Jurkat, Clone E6-1 (cell line): ENCODE measurements at places on chromosomes 12 and 14.
A peak's percentile ranks its signal among the peaks of the same experiment; 100 is the strongest.

GRCh38 chr14:96112032-96112431 lies 72.9 kb downstream of the C14orf132 start:
- DNase-seq = no peak

- DNase-seq = no peak
Observed at GRCh38 chr14:100747021-100747586, 20.4 kb downstream of the DLK1 start.

DNA sequence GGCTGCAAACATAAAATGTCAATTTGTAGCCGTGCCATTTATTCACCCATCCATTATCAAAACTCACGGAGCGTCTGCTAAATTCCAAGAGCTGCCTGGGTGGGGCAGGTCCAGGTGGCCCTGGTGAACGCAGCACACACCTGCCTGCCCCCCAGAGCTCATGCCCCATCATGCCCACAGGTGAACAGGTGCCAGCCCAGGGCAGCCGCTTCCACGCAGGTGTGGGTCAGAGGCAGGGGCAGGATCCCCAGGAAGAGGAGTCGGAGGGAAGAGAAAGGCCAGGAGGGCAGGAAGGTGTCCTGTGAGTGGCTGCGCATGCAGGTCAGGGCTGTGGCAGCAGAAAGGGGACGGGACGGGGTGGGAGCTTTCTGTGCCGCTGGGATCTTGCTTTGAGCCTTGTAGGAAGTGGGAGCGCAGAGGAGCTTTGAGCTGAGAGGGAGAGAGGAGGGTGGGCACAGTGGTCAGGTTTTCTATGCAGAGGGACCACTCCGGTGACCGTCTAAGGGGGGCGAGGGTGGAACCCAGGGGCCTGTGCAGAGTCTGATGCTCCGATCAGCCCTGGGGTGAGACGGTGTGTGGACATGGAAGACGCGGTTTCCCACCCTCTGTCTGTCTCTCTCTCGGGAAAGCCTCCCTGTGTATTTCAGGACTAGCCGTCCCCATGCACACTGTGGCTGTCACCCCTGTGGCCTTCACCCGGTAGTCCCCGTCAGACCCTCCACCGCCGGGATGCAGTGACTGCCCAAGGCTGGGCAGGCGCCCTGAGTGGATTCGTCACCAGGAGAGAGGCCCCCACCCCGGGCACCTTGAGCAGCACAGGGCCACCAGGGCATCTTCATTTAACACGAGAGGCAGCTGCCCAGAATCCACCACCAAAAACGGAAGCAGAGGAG lies 26.7 kb downstream of the GALNT9 start:
- no peak for DNase-seq

GRCh38 chr12:111993292-111994150 lies 19.4 kb downstream of the TMEM116 start:
- peak; percentile 76 for DNase-seq

DNA sequence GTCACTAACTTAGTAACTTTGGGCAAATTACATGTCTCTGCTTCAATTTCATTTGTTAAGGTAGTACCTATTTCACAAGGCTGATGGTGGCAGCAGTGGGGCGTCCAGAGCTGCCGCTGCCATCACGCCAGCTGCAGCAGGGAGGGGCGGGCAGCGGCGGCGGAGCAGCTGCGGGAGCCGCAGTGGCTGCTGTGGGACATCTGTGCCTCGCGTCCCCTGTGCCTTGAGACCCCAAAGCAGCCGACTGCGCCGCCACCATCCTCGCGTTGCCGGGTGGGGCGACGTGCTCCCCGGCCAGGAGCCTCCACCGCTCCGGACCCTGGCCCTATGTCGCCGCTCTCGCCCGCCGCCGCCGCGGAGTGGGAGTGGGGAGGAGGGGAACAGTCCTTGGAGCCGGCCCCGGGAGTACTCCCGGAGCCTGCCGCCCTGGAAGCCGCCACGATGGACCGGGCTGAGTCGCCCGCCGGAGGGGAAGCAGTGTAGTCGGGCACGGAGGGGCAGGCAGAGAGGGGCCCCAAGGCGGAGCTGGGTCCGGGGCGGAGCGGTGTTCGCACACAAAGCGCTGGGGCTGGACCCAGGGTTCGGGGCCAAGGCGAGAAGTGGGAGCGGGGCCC lies 51.4 kb downstream of the A2M start:
- peak; percentile 8 for DNase-seq

GRCh38 chr12:50742776-50743175 lies 21.1 kb upstream of the ATF1 start:
- DNase-seq = no peak

DNA sequence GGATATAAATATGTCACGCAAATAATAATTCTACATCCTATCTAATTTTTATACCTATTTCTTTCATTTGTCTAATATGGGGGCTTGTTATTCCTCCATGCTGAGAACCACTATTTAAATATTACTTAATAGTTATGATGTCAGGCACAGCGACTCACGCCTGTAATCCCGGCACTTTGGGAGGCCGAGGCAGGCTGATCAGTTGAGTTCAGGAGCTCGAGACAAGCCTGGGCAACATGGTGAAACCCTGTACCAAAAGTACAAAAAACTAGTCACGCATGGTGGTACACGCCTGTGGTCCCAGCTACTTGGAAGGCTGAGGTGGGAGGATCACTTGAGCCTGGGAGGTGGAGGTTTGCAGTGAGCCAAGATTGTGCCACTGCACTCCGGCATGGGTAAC lies 45.2 kb downstream of the GXYLT1 start:
- no peak for DNase-seq

DNA sequence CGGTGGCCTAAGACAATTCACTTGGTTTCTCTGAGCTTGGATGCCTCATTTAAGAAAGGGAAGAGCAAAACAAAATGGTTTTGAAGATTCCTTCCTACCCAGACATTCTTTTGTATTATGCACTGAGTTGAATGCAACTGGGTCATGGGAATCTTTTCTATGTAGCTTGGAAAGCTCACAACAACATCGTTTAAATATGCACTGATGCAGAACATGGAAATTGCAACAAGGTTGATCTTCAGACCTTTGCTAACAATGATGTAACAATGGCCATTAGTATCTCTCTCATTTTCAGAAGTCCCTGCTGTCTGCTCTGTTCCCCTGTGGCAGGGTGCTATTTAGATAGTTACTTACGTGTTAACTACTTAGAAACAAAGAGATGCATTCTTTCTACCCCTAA lies 30.1 kb upstream of the IGF1 start:
- no peak for DNase-seq

DNA sequence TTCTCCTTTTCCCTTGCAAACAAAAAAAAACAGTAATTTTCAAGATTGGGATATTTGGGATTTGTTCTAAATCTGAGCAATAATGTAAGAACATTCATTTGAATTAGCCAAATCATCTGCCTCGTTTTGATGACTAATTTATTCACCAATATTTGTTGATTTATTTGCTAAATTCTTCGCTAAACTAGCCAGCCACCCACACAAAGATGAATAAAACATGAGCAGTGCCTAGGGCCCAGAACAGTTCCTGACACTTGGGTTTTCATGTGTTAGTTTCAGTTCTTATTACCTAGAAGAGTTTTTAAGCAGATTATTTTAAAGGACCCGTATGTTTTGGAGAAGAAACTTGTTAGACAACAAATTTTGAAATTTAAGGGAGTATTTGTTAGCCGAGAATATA lies 1.4 kb downstream of the ETNK1 start:
- DNase-seq = no peak

- DNase-seq = no peak
Observed at GRCh38 chr14:80762641-80763228, 178.8 kb downstream of the CEP128 start.

DNA sequence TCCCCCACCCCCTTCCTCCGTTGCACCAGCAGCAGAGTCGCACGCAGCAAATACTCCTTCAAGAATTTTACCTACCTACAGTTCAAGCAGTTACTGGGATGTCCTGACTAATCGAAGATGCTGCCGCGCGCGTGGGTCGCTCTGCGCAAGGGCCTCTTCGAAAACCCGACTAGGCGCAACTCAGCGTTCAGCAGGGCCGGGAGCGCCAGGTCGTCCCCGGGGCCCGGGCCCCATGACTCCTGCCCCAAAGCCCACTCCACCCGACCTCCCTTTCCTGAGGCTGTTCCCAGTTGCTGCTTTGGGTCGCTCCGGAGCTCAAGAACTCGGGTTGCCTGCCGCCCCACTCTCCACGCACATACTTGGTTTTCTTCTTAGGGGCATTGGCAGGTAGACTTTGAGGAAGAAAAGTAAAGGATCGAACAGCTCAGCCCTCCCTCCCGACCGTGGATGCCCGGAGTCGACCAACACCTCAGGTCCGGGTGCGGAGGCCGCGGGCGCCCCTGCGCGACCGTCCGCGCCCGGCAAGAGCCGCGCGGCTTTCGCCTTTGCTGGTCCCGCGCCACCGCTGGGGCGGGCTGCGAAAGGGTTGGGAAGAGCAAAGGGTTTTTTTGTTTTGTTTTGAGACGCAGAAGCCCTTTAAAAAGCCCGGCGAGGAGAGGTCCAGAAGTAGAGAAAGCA lies 1.9 kb downstream of the BMP4 start:
- DNase-seq = peak; percentile 60

DNA sequence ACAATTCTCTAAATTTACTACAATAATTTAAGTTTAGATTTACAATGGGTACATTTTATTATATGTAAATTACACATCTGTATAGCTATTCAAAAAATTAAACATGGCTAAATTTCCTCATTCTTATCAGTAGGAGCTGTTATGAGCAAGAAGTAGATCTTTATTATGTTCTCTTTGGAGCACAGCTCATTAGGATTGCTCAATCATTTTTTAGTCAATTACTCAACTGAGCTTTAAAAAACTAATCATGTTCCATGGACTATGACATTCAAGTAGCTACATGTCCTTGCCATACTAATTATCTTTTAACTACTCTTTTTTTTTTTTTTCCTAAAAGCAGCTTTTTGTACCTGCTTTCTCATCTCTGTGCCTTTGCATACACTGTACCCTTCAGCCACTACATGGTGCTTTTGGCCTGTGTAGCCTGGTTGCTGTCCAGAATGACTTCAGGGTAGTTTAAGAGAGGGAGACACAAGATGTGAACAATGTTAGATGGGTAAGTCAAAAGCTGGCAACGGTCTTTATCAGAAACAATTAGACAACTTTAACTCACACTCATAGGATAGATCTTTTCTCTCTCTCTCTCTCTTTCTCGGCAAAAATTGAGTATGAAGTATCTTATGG lies 69.0 kb downstream of the SSPN start:
- DNase-seq = no peak
